ENCODE measurements at places on chromosomes 1 and 21.

DNA sequence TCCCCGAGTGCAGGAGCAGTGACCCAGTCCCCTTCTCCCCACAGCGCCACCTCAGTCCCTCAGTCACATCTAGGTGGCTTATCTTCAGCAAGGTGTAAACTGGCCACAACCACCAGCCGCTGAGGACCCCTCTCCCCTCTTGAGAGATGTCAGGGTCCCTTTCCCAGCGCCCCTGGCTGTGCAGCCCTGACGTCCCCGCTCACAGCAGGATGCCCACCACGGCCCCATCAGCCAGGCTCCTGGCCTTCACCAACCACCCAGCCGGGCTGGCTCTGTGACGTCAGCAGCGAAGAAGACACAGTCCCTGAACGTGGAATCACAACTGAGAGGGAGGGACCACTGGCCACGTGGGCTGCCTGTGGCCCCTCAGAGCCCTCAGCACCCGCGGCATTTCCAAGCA lies 249.4 kb downstream of the NPHP4 start:
- DNase-seq: no peak

- no peak for DNase-seq
Observed at GRCh38 chr1:195754303-195754702, 853.9 kb downstream of the KCNT2 start.

DNA sequence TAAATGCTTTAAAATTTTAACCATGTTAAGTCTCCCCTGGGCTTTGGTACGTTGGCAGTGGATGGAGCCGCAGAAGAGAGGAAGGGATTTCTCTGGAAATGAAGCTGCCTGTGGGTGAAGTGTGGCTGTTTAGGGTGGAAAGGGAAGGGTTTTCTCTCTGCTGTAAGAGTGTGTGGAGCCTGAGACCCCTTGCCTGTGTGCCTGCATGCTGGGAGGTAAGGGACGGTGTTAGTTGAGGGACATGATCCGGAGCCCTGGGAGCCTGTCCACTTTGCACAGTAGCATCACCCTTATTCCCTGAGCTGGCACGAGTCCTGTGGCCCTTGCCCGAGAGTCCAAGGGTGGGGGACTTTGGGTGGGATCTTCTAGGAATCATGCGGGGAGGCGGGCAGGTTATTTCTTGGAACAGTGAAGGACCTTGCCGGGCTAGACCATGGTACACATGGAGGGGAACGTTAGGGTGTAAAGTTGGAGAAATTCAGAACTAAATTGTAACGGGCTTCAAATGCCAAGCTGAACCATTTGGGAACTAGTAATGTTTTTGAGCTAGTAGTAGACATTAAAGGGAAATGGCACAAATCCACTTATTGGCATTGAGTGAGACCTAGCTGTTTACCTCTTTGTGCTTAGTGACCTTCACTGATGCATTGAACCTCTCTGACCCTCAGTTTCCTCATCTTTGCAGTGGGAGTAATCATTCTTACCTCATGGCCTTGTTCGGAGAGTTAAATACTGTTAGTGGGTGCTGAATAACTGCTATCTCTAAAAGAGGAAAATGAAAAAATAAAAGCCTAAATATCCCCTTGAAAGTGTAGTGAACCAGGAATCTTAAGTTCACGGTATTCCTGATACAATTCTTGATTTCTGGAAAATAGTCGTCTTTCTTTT lies 3.5 kb downstream of the GALNT2 start:
- no peak for DNase-seq

GRCh38 chr1:226033582-226033981 lies 28.9 kb upstream of the H3-3A start:
- DNase-seq: no peak

GRCh38 chr1:110210604-110211495 lies 736 bp downstream of the KCNC4 start:
- peak; percentile 53 for DNase-seq

DNA sequence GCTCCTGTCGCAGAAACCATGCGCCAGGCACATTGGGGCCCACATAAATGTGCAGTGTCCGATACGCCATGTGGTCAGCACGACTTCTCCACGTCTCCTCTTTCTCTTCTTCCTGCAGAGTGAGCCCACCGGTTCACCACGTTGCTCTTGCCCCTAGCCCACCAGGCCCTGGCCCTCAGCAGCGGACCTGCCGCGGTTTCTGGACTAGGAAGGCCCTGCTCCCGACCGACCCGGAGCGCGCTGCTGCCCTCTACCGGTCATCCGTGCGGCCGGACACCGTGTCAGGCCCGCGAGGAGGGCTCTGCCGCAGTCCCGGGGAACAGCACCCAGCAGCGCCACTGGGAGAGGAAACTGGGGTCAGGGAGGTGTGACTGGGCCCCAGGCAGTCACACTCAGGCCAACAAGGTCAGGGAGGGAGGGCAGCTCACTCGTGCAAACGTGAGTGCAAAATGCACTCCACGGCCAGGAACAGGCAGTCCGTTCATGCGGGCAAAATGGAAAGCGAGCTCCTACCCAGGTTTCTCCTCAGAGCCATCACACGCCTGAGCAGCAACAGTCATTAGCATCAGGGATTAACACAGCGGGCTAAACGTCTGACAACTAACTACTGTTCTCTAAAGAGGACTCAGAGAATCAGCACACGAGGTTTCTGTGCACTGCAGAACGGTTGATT lies 13.7 kb downstream of the TLR5 start:
- DNase-seq: peak; percentile 64

DNA sequence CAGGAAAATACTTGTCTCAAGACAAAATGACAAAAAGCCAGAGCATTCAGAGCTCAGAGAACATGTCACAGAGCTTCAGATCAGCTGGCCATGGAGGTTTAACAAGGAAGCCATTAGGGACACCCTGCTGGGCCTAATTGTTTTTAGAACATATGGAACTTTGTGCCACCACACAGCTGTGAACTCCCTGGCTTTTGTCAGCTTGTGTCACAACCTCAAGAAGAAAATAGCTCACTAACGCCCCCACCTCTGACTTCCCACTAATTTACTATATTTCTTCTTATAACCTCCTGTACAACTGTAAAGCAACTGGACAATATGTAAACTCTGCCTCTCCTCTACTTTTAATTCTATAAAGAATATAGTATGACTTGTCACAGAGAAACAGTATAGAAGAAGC lies 21.0 kb upstream of the TDRD10 start:
- DNase-seq: no peak

DNA sequence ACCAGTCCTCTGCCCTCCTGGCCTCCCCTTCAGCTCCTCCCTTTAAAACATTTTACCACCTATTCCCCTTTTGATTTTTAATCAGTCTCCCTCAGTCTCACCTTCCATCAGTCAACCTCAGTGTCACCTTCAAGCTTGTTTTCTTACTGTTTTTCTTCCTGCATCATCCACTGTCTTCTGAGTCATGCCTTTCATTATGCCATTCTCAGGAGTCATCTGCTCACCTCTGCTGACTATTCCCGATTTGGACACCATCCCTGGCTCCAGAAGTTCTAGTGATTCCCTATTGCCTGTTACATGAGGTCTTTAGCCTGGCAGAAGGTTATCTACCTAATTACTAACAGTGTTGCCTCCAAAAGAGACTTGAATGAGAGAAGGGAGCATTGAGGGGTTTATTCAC lies 23.9 kb downstream of the NFASC start:
- DNase-seq: no peak

DNA sequence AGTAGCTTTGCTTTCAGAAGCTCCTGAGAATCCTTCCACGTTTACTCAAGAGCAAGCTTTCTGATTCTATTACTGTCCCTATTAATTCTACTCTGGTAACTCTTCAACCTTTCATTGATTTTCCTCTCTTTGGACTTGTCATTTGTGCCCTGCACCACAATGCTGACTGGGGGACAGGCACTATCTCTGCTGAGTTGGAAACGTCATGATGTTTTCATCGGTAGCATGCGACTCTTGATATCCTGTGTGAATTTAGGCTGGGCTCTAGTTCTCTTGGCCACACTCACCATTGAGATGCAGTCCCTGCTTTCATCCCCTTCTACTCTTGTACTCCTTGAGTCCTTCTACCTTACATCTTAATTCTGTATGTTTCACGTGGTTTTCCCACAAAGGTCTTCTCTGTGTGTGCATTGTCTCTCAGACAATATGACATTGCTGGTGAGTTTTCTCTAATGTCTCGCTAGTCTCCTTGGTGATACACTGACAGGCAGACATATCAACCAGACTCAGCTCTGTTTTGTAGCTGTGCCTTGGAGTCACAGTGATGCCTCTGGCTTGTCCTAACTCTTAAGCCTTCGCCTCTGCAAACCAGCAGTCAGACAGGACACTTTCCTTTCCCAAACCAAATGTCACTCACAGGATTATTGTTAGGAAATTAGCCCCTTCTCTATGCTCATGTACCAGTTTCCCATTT lies 223.6 kb upstream of the ADGRL2 start:
- no peak for DNase-seq

GRCh38 chr1:20126041-20126805 lies 6.9 kb upstream of the PLA2G2D start:
- no peak for DNase-seq

- DNase-seq: no peak
Observed at GRCh38 chr1:98920441-98921110, 84.1 kb downstream of the PLPPR5 start.

DNA sequence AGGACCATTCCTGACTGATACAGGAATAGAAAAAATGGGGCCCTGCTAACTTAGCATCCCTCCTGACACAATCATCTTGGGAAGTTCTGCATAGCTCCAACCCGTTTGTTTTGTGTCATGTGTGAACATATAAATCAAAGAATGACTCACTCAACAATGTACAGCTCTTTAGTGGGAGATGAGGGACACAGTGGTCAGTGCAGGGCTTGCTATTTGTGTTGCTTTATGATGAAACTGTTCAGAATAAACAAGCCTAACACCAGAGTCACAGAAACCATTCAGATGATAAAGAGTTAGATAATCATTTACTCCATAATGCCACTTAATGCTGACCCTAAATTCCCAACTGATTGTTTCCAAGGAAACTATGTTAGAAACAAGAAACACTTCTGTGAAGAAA lies 154.2 kb upstream of the ZNHIT6 start:
- DNase-seq: no peak

- DNase-seq: no peak
Observed at GRCh38 chr1:230913496-230913895, 45.2 kb upstream of the C1orf198 start.

- no peak for DNase-seq
Observed at GRCh38 chr1:209587789-209588188, 4.3 kb downstream of the CAMK1G start.

DNA sequence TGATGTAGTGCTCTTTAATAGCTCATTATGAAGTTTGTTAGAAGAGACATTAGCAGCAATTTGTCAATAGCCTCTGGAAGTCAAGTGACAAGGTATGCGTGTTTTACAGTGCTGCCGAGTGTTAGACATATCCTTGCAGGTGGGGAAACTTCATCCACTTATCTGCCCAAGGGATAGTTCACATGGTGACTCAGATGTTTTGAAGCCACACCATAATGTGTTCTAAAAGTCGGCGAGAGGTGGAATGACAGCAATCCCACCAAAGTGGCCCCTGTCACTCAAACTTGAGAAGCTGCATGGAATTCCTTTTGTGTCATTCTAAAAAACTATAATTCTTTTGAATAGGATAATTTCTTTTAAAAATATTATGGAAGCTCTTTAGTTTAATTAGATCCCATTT lies 98.1 kb downstream of the RUNX1 start:
- DNase-seq: no peak

DNA sequence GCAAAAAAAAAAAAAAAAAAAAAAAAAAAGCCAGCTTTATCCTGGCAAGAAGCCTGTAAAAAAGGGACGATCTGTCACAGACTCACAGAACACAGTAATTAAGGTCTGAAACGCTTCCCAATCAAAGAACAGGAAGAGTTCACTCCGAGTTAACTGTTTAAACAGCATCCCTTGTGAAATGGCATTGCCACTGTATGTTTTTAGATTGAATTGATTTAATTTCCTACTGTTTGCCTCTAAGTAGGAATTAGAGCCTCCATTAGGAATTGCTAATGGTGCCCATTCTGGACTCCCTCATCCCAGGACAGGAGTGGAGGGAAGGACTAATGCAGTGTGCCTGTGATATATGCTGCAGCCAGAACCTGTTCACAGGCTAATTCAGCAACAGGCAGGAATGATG lies 370.8 kb downstream of the RWDD3 start:
- no peak for DNase-seq

Measured in immature natural killer cell (primary cell).